ENCODE measurements at places on chromosomes 6 and 20.

- DNase-seq: no peak
These were observed 216.2 kb upstream of the SOX4 start for GRCh38 chr6:21377356-21377755.

DNA sequence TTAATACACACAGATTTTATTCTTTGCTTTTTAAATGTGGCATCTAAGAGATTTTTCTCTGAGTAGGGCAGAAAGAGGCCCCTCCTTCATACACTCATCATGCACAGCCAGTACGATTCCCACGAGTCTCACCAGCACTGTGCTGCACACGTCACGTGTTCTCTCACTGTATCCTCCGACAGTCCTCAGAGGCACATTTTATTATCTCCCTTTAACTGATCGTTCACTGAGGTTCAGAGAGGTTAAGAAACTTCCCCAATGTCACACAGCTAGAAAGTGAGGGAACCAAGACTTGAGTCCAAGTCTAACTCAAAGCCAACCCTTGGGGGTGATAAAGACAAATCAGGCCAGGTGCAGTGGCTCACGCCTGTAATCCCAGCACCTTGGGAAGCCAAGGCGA, 142.5 kb downstream of the PREX1 start:
- DNase-seq: no peak

- no peak for DNase-seq
These were observed 146.8 kb downstream of the TFAP2A start for GRCh38 chr6:10268111-10268510.

GRCh38 chr6:30687659-30688431, 1.4 kb upstream of the PPP1R18 start:
- no peak for DNase-seq

- no peak for DNase-seq
These were observed 176.7 kb downstream of the PTPRK start for GRCh38 chr6:128343706-128344105.

DNA sequence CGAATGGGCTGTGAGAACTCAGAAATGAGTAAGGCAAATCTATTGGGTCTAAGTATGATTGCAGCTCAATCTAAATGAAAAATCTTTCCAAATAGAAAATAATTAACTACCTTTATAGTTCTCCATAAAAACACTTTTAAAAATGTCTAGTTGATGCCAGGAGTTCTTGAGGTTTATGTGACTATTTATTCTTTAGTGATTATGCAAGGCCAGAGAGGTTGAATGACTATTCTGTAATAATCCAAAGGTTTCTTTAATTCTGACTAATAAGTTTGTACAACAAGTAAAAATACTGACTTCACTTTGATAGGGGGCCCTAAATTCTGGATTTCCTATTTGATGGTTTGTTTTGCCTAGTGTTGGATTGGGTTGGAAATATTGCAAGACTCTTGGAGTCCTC, 461.2 kb downstream of the EPM2A start:
- no peak for DNase-seq

- DNase-seq: no peak
These were observed 1.6 kb downstream of the CPNE5 start for GRCh38 chr6:36837686-36838085.

- DNase-seq: no peak
These were observed 3.8 kb upstream of the OGFRL1 start for GRCh38 chr6:71284785-71285184.

DNA sequence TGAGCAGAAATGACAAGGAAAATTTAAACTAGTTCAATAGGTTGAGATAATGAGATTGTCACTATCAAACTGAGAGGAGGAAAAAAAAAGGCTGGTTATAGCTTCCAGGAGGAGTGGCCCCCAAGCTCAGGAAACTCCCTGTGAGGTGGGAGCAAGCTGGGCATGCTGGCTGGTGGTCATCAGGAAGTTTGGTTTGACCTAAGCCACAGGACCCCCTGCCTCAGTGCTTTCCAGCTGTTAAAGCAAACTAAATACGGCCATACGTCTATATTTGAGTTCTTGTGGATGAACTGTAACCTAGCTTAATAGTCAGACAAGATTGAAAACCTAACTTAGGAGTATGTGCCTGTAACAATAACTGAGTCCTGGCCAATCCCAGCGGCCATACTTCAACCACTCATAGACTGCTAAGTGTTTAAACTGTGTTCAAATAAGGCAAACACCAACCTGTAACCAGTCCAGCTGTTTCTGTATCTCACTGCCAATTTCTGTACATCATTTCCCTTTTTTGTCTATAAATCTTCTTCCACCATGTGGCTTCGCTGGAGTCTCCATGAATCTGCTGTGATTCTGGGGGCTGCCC, 24.6 kb upstream of the ZBTB24 start:
- DNase-seq: no peak

- DNase-seq: no peak
These were observed 18.7 kb downstream of the DIDO1 start for GRCh38 chr20:62907384-62908317.

GRCh38 chr20:62339647-62340062, 27.5 kb downstream of the LAMA5 start:
- DNase-seq: no peak

- DNase-seq: no peak
These were observed 99.0 kb downstream of the CAP2 start for GRCh38 chr6:17492350-17492749.

GRCh38 chr20:58909585-58909984, 57.1 kb downstream of the GNAS start:
- no peak for DNase-seq

DNA sequence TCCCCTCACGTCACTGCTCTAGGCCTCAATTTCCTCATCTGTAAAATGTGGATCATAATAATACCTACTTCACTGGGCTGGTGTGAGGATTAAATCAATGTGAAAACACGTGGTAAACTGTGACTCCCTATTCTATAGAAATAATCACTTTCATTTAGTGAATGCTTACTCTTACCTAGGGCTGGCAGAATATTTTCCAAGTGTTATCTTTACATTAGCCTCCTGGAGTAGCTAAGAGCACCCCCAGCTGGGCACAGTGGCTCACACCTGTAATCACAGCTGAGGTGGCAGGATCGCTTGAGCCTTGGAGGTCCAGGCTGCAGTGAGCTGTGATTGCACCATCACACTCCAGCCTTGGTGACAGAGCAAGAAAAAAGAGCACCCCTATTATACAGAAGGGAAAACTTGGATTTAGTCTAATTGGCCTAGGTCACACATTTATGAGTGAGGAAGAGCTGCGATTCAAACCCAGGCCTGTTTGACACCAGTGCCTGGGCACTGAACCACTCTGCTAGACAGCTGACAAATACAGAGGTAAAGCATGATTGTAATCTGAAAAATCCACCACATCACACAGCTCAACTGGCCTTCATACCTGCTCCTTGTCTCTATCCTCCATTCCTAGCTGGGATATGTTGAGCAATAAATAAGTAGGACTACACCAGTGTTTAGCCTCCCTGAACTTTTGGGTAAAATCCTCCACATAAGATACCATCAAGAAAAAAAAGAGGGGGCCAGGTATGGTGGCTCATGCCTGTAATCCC, 1.4 kb upstream of the SNTA1 start:
- DNase-seq: no peak

Measured in activated T-cell treated with anti-CD3 and anti-CD28 coated beads for 1 hour (primary cell).